ENCODE measurements at places on chromosomes 4 and X.

DNA sequence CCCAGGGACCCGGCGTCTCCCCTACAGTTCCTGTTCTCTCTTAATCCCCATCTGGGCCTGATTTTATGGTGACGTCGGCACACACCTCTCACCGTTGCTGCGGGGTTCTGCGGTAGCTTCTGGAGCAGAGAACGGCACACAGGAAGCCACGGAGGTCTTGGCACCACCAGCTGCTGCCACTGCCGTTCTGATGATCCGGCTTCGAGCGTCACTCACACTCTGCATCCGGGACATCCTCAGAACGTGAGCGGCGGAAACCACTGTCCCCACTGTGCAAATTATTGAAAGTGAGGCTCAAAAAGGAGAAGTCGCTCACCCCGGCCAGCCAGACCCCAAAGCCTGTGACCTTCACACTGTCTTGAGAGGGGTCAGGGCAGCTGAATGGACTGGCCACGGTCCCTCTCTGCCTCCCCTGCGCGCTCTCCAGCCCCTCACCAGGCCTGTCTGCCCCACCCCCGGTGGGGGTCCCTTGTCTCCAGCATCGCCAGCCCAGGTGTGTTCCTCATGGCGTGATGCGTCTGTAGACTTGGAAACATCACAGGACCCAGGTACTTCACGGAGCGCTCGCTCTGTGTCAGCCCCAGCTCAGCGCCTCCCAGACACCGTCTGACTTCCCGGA, 201.1 kb downstream of the AFAP1 start:
- no peak for DNase-seq

GRCh38 chrX:34487364-34487763, 169.7 kb downstream of the TMEM47 start:
- no peak for DNase-seq

DNA sequence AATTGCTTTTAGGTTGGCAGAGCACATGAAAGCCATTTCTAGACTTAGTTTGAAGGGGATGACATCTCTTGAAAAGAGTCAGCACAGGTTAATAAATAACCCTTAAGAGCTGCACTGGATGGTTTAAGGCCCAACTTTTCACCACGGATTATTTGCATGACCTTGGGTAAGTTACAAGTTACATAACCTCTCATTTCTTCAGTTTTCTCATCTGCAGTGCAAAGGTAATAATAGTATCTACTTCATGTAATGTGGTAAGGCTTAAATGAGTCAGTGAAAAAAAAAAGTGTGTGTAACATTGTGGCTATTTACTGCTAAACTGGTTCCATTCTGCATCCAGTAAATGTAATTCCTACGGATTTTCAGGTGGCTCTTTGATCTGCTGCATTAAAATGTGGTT, 715.8 kb downstream of the CCSER1 start:
- DNase-seq: no peak

DNA sequence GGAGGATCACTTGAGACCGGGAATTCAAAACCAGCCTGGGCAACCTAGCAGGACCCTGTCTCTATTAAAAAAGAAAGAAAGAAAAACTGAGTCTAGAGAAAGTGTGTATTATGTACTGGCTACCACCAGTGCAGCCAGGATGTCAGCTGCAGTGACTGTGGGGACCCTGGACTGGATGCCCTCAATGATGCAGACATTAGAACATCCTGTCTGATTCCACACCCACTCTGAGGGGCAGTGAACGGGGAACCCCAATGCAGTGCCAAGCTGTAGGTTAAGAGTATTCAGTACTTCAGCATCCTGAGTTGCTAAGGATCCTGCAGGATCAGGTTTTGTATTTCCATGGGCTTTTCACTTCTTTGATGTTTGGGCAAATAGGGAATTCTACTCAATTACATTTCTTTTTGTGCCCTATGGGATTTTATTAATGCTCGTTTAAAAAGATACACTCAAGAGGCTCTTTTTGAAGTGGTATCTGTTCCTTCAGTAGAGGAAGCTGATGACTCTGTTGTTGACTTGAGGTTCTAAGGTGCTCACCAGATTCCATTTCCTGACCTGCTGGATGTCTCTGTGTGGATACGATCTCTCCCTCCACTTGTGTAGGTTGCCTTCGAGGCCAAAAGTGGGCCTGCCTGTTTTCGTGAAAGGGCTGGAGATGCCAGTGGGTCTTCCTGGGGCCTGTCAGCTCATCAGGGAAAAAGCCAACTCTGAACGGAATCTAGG, 85.9 kb upstream of the CLCN4 start:
- DNase-seq: no peak

- DNase-seq: no peak
These were observed 178.5 kb upstream of the CTSO start for GRCh38 chr4:156132196-156132595.

DNA sequence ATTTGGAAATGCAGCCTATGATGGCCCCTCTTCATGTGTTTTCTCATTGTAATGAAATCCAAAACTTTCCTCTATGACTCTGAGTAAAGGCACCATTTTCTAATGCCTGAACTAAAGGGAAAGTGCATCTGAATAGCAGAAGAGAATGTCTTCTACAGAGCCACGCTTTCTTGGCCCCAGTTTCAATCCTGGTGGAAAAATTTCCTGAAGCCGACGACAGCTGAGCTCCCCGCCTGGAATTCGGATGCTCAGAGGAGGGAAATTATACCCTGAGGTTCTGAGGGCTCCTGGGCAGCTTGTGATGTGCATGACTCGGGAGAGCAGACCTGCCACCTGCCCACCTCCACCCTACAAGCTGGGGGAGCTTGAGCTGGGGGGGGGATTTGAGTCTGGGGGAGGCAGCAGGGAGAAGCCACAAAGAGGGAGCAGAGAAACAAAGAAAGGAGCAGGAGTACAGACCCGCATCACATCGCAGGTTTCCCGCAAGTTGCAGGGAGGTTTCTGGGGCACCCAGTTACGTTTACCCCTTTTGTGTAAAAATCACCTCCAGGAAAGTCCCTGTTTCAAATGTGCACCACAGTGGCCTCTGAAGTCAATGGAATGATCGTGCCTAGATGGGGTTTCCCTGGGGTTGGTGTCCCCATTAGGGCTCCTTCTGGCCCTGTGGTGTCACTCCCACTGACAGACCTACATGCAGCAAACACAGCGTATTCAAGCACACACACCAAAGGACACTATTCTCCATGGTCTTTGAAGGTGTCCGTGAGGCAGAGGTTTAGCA, 145.6 kb upstream of the RBPJ start:
- no peak for DNase-seq

GRCh38 chrX:129653971-129654651, 645 bp downstream of the APLN start:
- DNase-seq: no peak

DNA sequence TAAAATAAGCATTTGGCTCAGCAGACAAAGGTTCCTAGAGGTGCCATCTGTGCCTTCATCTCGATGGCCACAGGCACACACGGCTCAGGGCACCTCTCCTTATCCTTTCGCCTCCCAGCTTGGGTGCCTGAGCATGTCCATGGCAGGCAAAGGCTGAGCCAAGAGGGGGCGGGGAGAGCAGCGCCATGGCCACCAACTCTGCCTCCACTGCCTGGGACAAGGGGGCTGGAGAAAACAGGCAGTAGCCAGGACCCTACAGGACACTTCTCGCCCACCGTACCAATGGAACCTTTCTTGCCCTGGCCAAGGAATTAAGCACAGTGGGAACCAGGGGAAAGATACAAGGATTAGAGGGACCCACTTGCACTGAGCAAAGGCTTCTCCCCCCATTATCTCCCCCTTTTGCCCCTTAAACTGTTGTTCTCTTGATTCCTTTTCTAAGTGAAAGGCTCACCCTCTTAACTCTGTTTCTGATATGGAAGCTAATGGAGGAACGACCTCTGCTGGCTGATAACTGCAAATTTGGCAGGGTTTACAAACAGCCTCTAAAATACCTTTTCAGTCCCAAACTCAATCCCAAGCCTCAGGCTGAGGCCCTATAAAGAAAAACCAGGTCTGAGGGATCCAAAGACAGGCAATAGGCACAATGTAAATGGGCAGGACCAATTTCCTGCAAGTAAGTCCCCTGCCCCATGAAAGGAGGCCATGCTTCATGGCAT, 335.2 kb downstream of the ADAM29 start:
- peak; percentile 50 for DNase-seq

DNA sequence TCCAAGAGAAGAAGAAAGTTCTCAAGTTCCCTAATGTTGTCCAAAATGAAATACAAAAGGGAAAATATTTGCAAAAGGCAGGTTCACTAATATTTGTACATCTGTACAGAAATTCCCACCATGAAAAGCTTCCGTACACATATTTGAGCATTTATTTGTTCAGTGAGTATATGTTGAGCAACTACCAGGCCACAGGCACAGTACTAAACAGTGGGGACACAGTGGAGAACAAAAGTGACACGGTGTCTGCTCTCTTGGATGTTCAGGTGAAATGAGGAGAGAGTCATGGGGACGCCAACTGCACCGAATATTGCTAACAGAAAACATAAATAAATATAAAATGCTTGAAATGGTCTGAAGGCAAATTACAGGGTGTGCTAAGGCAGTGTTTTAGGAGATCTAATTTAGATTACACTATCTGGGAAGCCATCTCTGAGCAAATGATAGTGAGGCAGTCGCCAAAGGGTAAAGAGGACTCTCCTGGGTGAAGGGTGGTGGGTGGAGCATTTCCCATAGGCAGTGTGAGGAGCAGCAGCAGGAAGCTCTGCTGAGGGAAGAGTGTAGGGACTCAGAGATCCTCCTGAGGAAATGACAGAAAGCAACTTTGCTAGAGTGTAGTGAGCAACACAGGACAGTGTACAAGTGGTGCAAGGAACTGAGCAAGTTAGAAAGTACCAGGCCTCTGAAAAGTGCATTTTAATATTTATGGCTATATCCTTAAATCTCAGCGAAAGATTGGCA, 375.2 kb downstream of the GALNTL6 start:
- no peak for DNase-seq

DNA sequence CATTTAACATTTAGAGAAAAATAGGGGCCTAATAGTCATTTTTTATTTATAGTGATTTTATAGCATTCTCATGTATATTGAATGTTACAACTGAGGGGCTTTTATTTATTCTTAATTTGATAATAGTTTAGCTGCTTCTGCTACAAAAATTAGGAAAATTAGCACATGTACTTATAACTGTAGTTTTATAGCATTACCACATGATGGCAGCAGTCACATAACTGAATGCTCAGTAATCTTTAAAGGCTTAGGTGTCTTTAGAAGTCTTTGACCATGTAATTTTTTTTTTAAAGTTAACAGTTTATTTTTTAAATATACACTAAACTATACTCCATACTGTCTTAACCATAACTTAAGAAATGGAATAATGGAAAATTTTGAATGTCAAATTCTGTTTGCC, 136.6 kb downstream of the STAG2 start:
- DNase-seq: peak; percentile 40

- DNase-seq: no peak
These were observed 3.8 kb downstream of the APLN start for GRCh38 chrX:129650821-129651510.

GRCh38 chr4:23058165-23058776, 365.5 kb downstream of the GBA3 start:
- DNase-seq: peak; percentile 3
